Effector memory CD4-positive, alpha-beta T cell (primary cell): ENCODE measurements at places on chromosomes 12 and 14.
A peak's percentile ranks its signal among the peaks of the same experiment; 100 is the strongest.

DNA sequence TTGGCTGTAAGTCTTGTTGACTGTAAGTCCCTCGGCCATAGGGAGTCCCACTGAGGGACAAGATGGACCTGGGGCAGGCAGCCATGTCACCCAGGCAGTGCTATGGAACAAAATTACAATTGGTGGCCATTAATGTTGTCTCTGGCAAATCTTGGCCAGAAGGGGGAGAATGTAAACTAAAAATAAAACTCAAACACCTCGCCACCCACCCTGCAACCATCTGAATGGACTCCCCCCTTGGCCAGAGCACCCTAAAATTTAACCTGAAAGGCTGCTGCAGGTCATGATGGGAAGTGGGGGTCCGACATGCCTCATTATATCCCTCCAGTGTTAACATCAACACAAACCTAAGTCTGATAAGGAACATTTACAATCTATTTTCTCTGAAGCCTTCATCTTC is 8.2 kb downstream of the SLC22A17 start:
- DNase-seq, result no peak

GRCh38 chr12:122449317-122449716 is 26.8 kb upstream of the CLIP1 start:
- DNase-seq, result no peak

DNA sequence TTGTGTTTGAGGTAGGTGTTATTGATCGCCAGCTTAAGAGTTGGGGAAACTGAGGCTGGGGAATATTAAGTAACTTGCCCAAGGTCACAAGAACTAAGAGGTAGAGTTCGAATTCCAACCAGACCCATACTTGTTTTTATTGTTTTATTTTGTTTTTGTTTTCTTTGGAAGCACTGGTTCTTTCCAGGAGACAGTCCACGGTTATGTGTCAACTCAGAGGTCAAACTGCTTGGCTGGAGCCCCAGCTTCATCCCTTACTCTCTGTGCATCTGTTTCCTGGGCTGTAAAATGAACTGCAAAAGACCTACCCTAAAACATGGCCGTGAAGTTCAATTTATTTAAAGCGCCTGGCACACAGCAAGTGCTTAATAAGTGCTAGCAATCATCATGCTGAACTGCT is 74.4 kb upstream of the MAP1LC3B2 start:
- DNase-seq, result no peak

DNA sequence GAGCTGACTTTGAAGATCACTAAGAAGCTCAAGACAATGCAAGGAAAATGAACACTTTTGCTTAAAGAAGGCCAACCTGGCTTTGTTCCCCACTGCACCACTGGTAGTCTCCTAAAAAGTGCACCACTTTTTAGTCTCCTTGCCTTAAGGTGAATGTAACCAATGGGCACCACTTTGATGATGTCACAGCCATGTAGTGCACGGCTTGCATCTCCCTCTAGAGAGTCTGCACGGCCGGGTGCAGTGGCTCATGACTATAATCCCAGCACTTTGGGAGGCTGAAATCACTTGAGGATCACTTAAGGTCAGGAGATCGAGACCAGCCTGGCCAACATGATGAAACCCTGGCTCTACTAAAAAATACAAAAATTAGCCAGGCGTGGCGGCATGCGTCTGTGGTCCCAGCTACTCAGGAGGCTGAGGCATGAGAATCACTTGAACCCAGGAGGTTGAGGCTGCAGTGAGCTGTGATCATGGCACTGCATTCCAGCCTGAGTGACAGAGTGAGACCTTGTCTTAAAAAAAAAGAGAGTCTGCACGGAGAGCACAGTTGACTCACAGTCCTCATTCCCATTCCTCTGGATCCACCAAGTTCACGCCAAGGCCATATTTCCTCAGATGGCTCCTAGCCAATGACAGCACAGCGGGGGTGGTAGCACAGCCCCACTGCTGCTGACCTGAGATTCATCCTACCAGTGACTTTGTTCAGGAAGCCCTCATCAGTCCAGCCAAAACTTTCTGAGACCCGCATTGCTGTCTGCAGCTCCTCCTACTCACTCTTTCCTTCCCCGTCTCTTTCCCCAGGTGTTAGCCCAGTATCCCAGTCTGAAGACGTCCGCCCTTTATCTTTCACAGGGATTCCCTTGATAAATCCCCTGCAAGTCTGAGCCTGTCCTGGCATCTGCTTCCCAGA is 16.5 kb upstream of the IFT81 start:
- DNase-seq, result no peak

DNA sequence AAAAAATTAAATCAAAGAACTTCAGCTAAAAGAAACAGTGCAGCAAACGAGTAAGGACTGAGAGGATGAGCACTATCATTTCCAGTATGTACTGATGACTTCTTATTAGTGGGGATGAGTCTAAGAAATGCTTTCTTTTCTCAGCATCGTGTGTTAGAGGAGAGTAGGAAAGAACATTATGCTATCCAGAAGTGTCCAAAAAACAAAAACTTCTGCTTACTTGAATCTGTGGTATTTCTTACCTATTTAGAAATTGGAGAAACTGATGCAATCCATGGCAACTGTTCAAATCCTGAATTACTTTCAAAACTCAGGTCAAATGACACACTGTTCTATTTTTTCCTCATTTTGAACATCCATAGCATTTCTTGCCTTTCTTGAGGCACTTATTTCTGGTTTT is 23.7 kb downstream of the ABCD2 start:
- no peak for DNase-seq

GRCh38 chr12:57176846-57177245 is 29.4 kb upstream of the LRP1-AS start:
- DNase-seq, result no peak

- DNase-seq, result no peak
These were observed 103.0 kb upstream of the SFSWAP start for GRCh38 chr12:131607658-131608447.

- no peak for DNase-seq
These were observed 50.9 kb upstream of the CCT2 start for GRCh38 chr12:69534389-69534822.

DNA sequence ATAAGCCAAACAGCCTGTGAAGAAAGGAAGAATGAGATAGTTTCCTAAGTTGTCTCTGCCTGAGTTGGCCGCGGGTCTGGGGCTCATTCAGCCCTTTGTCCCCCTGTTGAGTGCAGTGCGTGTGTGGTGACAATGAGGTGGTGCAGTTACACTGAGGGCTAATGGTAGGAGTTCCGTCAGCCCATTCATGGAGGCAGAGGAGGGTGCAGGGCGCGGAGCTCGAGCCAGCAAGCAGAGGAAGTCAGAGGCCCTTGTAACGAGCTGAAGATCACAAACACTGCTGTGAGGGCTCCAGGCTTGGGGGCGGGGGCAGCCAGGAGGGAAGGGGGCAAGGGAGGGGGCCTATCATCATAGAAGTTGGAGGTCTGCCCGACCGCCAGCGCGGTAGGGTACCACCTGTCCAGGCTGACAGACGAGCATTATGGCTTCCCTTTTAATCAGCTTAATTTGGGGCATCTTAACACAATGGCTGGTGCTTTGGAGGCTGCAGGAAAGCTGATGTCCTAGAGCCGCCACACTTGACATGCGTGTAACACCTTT is 20.5 kb downstream of the CCND2 start:
- DNase-seq, result no peak

- DNase-seq, result peak; percentile 78
These were observed at the start of gene SMARCC2 for GRCh38 chr12:56189099-56189917. Gene SMARCC2 (minus strand): TSS chr12:56189483. CDS start chr12:56189461, 22 bp downstream.

GRCh38 chr14:89588840-89589296 is 171.8 kb upstream of the FOXN3 start:
- DNase-seq, result no peak

- no peak for DNase-seq
These were observed 207.7 kb downstream of the SLC6A15 start for GRCh38 chr12:84704856-84705255.
